ENCODE measurements at places on chromosomes 2 and 18. TPM values are rescaled to one million over a fixed set of nuclear protein-coding genes. Genes with fewer than 3 reads are reported as not detected.

Gene CCNT2
- total RNA-seq: 16.5 TPM

Gene KDM3A
- total RNA-seq: 29.5 TPM

DNA sequence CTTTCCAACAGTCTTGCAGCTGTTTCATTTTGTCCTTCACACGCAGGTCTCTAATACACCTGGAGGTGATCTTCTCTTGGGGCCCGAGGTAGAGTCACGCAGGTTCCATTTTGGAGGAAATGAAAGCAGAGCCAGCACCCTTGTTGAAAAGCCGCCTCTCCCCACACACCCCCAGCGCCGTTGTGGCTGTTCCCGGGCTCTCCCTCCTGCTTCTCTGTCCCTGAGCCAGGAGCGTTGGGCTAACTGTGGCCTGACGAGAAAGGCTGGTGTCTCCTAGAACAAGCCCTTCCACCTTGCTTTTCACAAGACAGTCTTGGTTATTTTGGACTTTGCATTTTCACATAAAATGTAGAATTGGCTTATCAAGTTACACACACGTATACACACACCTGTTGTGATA is 16.3 kb downstream of the SNED1 start:
- DNase-seq: peak; percentile 65

- DNase-seq: no peak
Observed at GRCh38 chr2:84938194-84938879, 32.6 kb upstream of the KCMF1 start.

GRCh38 chr2:24881623-24882022 is 38.4 kb downstream of the ADCY3 start:
- no peak for DNase-seq

GRCh38 chr2:61510674-61511671 is 27.2 kb downstream of the XPO1 start:
- no peak for DNase-seq

DNA sequence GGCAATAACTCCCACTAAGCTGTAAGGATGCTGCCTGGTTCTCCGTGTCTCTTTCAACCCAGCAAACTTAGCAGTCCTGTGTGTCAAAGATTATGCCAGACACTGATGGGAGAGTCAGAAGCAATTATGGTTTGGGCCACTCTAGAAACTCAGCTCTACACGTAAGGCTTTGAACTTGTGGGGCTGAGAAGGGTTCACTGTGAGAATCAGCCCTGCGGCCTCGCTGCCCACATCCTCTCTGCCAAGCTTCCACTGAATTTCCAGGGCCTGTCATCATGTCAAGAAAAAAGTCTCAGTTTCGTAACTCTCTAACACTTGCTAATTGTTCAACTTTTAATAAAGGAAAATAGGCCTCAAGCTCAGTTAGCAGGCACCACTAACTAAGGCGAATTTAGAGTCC is 308.8 kb upstream of the LYPD1 start:
- no peak for DNase-seq

DNA sequence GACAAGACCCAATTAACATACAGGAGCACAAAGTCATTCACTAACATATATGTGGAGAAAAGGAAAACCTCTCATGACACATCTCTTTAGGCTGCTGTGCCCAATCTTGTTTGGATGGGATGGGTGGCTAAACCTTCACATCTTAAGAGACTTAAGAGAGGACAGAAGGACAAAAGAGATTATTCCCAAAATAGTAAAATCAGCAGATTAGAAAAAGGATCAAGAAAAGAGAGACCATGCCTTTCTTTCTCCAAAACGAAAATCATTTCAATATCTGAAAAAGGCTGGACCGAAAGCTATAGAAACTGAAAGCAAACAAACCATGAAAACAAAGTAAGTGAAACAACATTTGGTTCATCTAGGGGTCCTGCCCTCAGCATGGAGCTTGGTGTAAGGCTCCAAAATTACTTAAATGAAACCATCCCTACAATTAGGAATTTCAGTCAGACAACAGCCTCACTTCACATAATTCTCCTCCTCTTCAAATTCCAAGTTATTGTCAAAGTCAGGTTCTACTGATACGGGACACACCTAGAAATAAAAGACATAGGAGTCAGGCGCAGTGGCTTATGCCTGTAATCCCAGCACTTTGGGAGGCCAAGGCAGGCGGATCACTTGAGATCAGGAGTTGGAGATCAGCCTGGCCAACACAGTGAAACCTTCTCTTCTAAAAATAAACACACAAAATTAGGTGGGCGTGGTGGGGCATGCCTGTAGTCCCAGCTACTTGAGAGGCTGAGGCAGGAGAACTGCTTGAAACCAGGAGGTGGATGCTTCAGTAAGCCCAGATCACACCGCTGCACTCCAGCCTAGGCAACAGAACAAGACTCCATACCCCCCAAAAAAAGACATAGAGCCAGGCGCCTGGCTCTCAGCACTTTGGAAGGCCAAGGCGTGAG is 5.2 kb downstream of the STARD7 start:
- DNase-seq: no peak

GRCh38 chr2:84904717-84905174 is 710 bp upstream of the TMSB10 start:
- DNase-seq: peak; percentile 85

DNA sequence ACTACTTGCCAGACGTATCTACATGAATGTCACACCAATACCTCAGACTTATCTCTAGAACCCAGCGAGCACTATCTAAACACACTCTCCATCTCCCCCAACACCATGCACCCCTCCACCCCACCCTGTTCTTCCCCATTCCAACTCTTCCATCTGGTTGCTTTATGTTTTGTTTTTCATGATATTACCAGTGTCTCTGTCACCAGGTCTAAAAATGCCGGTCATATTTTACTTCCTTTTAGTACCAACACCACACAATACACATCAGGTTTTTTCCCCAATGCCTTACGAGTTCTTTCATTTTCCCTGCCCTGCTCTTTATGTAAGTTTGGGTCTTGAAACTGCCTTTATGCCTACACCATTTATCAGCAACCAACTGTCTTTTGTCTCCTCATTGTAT is 10.2 kb upstream of the ITGA4 start:
- DNase-seq: no peak

DNA sequence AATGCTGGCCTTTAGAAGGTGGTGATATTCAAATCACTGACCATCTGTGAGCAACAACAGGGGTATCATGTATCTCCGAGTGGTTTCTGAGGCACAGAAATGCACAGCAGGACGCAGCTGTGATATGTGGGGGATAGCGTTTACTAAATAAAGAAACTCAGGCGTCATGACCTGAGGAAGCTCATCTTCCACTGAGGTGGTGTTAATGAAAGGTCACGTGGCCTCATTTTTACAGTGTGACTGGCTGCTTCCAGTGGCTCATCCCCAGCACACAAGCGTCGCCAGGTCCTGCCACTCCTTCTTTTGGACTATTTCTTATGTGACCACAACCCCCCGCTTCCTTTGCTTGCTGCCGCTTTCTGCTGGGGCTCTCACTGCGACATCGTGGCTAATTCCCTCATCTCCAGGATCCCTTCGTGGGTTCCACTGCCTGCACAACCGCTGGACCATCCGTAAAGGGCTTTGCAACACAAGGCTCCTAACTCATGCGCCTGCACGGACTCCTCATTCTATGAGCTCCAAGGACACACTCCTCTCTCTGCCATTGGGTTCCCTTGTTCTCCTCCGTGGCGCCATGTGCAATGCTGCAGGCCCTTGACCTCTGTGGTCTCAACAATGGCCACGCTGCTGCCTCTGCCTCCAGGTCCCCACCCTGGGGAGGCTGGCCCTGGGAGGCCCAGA is 109.3 kb downstream of the MBP start:
- DNase-seq: no peak

DNA sequence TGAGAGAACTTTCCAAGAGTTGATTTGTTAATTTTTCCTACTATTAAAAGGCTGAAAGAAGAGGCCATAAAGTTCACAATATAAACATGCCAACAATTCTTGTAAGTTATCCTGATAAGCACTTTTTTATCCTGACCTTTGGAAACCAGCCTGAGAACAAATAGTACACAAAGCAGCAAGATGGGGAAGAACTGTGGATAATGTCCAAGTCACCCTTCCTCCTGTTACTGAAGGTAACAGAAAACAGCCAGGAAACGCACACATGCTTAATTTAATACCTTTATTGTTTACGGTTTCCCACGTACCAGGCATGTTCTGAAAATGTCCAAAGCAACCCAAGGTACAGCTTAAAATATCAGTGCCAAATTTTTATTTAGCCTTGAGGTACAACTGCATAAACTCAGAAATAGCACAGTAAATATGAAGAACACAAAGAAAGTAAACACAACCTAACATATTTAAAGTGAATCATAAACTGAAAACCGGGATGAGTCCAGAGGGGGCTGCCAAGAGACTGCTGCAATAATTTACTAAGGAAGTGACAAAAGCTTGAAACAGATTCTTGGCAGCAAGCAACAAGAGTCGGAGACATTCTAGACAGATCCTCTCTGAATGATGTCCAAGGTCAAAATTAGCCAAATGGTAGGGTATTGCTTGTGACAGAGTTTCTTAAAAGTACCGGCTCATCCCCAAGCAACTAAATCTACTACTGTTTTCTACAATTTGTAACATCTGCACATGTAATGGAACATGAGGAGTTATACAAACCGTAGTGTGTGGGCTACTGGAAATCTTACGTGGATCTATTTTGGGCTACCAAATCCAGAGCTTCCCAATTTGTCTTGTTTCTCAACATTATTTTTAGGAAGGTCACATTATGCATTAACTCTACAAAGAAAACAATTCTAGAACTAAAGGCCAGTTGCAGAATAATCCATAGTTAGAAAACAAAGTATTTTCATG is 93.2 kb downstream of the CABYR start:
- no peak for DNase-seq

DNA sequence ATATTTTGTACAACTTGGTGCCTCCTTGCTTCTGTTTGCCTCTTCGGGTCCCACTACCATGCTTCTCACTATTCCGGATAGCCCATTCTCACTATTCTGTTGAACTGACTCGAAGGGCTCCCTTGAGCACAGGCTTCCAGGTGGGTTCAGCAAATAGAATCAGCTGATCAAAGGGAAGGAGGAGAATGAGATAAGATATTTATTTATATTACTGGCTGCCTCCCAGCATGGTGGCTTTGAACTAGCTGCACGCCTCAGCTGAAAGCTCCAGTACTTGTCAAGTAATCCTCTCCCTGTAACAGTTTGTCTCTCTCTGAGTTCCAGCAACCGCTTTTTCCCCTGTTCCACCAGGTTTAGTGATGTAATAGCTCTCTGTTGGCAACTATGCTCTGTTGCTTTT is 187.8 kb upstream of the HNRNPA3 start:
- no peak for DNase-seq
